ENCODE measurements at places on chromosomes 11 and 22.

DNA sequence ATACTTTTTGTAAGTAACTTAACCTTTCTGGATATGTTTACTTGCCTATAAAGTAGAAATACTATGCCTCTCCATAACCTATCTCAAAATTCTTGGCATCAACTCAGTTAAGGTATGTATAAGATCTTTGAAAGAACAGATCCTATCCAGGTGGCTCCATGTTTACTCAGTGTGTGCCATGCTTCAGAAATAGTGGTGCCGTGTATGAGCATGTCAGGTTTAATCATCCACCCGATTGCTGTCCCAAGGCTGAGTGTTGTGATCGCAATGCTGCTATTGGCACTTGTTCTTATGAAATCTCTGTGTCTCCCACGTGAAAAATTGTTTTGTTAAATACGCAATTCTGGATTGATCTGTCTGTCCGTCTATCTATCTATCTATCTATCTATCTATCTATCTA, 85.9 kb upstream of the SNX19 start:
- DNase-seq: no peak

DNA sequence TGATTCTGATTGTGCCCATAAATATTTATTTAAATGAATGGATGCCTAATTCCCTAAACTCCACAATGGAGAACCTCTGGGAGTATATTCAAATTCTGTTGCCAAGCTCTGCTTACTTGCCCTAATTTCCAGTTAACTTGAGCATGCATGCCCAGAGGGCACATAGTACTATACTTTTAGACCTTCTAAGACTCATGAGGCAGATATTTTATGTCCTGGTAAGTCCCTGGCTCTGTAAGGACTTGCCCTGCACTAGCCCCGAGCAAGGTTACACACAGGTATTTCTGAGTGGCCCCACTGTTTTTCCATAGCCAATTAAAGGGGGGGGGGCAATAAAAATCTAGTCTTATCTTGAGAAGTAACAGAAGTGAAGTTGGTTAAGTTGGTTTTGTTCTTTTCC, 21.1 kb upstream of the CAPRIN1 start:
- no peak for DNase-seq

DNA sequence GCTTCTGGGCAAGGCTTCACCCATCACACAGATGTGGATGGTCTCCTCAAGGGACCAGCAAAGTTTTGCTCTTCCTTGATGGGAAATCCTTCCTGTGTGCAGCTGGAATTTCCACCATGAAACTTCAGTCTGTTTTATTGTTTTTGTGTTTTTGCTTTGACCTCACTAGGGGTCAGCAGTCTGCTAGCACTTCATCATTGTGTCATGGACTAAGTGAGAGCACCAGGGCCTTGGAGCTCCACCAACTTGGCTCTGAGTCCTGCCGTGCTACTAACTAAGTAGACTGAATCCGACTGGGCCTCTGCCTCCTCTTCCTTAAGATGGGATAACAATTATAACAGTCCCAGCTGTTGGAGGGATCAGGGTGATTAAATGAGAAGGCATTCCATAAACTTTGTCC, 305.8 kb upstream of the NCAM1 start:
- no peak for DNase-seq

GRCh38 chr11:132094598-132094997, 724.2 kb downstream of the NTM start:
- DNase-seq: no peak

DNA sequence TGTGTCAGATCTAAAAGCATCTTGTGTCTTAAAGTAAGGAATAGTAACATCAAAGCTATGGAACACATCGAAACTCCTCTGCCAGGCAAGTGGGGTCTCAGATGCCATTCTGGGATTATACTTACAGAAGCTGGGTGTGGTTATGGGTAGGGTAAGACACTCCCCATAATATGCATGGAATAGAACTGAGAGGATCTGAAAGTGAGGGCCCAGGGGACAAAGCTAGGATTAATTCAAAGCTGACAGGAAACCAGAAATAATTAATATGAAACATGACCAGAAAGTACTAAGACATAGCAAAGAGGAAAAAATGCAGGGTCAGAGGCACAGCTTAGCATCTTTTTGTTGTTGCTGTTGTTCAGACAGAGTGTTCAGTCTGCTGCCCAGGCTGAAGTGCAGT, 40.2 kb upstream of the EED start:
- no peak for DNase-seq

GRCh38 chr22:30889996-30890480, 78.5 kb downstream of the MORC2 start:
- DNase-seq: no peak

- DNase-seq: no peak
These were observed 38.3 kb downstream of the EHF start for GRCh38 chr11:34659096-34659733.

GRCh38 chr11:64136765-64137441, 29.0 kb downstream of the MACROD1 start:
- no peak for DNase-seq

GRCh38 chr11:76436020-76436419, 8.8 kb upstream of the EMSY start:
- DNase-seq: no peak

- no peak for DNase-seq
These were observed 5.4 kb downstream of the FREY1 start for GRCh38 chr11:45901626-45902025.
